ENCODE measurements at places on chromosomes 3 and 15.

DNA sequence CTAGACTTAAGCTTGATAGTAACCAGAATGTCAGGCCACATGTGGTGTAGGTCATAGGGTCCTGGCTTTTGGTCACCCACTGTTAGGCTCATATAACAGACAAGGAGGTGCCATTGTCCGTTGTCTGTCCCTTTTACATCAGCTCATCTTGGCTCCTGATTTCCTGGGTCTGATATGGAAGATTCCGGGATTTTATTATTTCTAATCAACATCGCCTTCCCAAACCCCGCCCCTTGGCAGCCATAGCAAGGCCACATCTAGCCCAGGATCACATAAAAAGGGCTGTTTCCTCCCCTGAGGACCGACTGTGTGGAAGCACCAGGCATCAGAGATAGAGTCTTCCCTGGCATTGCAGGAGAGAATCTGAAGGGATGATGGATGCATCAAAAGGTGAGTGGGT is at the start of gene TGM4:
TGM4 (plus strand) TSS at position 301 of the 400 bp plus-strand sequence; CDS start at position 372, 71 bp downstream.
- DNase-seq = no peak

GRCh38 chr15:74891469-74891868 is 1.6 kb downstream of the MPI start:
- no peak for DNase-seq

DNA sequence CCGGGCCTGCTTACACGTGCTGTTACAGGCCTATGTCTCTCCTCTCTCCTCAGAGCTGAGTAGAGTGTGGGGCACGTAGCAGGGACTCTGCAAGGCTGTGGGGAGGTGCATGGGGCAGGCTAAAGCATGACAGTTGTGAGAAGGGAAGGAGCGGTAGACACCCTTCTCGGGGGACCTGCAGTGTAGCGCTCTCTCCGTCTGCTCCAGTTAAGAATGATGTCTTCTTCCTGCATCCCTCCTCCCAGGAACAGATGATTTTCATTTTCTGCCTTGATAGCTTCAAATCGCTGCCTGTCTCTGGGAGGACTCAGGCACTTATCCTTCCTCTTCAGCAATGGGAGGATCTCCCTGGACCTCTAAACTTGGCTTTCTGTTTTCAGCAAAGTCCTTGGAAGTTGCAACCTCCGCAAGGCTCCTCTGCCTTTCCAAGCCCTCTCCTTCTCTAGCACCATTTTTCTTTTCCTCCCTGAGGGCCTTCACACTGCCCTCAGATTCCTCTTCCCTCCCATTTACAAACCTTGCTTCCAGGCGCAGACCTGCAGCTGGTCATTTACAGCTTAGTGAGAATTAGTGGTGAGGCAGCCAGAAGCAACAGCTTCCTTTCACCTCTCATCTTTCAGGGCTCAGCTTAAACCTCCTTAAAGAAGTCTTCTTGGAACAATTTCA is 23.4 kb upstream of the TLE3 start:
- DNase-seq = no peak

- no peak for DNase-seq
Measured at GRCh38 chr3:167941234-167941995, 154.3 kb downstream of the GOLIM4 start.

GRCh38 chr3:20161714-20162113 is 24.3 kb downstream of the SGO1 start:
- no peak for DNase-seq

GRCh38 chr3:12869035-12869621 is 27.8 kb upstream of the RPL32 start:
- peak; percentile 31 for DNase-seq

DNA sequence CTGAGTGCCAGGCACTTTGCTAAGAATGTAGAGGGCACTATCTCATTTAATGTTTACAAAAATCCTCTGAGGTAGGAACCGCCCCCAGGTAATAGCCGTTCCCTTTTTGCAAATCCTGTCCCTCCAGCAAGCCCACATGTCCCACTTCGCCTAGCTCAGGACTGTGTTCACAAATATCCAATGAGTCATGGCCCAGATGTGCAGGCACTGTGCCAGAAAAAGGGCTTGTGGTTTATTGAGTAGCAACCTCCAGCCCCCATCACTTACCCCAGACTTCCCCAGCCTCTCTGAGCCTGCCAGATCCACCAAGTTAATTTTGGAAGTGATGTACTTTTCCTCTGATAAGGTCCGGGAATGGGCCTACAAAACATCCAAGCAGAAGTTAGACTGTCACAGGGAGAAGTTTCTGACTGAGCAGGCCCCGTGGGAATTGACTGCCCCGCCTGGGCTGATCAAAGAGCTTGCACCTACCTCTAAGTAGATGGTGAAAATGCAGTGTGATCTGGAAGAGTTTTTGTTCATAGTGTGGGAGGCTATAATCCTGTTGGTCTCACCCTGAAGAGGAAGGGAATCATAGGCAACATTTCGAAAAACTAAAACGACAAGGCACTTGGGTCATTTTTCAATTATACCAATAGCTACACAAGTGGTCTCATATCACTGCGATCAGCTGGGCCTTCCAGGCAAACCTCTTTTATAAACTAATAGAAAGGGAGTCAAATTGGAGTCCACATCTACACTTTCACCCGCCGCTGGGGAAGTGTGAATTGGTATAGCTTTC is 15.7 kb downstream of the KIF9 start:
- DNase-seq = peak; percentile 30

GRCh38 chr3:129829640-129830039 is 63.9 kb downstream of the TMCC1 start:
- DNase-seq = no peak

GRCh38 chr15:80242132-80242769 is 9.8 kb downstream of the CTXND1 start:
- no peak for DNase-seq

DNA sequence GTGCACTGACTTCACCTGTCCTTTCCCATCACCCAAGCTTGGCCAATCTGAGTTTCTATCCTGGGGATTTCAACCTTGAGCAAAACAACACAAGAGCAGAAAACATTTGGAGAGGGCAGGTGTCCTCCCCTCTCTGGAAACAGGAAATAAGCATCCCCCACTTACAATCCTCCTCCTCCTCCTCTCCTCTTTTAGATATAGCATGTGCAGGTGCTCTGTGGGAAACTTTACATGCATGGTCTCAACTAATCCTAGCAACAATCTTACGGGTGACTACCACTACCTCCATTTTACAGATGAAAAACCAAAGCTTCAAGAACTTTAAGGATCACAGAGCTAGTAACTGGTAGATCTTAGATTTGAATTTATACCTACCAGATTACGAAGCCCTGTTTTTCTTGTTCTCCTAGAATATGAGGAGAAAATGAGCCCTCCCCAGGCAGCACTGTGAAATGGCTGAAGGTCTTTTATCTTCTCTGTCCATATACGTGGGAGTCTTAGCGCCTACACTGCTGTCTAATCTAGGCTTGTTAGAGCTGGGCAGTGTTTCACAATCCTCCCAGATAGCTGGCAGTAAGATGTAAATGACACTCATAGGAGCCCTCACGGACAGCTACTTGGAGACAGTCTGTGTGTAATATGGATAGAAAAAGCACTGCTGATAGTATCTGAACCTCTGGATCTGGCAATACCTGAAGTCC is 301.2 kb upstream of the PROK2 start:
- DNase-seq = no peak

DNA sequence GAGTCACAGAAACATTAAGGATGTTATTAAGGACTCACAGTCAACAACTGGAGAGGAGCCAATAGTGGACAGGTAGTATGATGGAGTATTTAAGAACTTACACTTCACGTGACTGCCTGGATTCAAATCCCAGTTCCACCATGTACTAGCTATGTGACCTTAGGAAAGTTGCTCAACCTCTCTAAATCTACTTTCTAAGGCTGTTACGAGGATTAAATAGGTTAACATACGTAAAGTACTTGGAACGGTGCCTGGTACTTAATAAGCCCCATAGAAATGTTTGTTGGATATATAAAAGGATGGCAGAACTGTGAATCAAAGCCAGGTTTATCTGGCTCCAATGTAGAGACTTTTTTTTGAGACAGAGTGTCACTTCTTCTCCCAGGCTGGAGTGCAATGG is 24.4 kb downstream of the THRB start:
- DNase-seq = no peak

GRCh38 chr3:71129611-71130431 is 453.7 kb downstream of the FOXP1 start:
- no peak for DNase-seq

GRCh38 chr3:106119614-106120082 is 250.8 kb upstream of the CBLB start:
- DNase-seq = no peak

DNA sequence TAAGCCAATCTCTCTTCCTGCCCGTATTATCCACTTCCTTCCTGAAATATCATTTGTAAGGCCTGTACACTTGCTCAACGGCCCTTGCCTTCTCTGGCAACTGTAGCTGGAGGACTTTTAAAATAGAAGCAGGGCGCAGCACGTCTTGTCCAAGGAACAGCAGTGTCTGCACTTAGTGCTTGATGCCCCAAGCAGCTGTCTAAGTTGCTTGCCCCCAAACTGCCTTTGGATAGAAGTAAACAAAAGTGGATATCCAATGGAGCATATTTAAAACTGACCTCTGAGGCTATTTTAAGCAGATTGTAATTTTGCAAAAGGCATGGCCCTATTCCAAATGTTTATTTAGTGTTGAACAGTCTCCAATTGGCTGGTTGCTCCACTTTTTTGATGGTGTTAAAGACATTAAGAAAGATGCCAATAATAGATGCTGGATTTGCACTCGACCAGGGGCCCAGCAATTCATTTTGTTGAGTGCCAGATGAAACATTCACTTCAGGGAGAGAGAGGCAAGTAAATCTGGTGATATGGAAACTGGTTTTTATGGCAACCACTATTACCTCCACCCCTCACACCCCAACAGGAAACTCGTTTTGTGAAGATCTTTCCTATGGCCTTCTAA is 526.8 kb upstream of the TBL1XR1 start:
- no peak for DNase-seq

GRCh38 chr15:44136991-44137477 is 58.0 kb downstream of the FRMD5 start:
- DNase-seq = no peak

DNA sequence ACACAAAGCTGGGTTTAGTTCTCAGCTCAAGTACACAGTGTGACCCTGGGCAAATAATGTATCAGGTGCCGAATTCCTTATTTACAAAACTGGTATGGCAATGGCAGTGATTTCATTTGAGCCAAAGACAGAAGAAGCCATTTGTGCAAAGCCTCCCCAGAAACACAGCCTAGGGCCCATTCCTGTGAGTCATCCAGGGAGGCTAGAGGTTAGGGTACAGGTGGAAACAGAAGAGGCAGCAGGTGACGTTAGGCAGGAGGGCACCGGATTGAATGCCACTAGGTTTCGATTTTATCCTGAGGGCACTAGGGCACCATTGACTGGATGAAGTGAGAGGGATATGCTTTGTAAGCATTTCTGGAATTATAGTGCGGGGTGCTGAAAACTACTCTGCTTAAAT is 766.9 kb upstream of the NR2F2 start:
- DNase-seq = no peak

GRCh38 chr3:182855076-182855475 is 61.8 kb downstream of the ATP11B start:
- no peak for DNase-seq
